ENCODE measurements at places on chromosomes 1 and 21.

DNA sequence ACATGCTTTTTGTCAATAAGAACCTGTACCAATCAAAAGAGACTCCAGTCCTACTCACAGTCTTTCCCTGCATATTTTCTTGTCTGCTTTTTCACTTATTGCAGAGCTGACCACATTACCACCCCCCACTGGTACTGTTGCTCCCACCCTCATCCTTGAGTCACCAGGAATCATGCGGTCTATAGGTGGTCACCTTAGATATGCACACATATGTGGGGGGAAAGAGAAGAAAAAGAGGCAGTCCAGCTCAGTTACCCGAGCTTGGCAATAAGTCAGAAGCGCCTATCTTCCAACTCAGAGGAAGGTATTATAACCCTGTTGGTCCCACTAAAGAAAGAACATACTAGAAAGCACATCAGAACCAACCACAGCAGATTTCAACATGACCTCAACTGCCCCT, 119.2 kb downstream of the SMYD2 start:
- DNase-seq: no peak

DNA sequence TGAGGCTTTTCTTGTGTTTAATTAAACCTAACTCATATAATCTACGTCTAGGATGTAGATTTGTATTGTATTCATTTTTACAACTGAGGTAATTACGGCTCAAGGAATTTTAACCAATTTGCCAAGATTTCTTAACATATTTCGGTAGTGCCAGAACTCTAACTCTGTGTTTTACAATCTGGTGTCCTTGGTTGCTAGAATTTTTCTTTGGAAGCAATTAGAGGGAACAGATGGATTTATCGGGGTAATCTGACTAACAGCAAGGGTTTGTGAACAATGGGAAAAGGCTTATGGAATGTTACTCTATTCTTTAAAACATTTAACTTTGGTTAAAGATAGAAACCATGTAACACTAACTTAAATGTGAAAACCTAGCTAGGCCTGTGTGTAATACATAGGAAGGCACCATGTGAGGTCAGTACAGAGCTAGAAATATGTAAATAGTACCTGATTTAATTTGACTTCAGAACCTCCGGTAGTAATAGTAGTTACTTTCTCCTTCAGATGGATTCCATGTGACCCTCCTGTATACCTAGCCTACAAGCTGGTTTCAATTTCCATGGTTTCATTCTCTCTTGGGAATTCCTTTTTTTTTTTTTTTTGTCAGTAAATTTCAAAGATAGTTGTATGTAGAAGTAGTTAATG, 1.2 kb downstream of the MTF2 start:
- DNase-seq: peak; percentile 13

GRCh38 chr1:179142889-179143299, 61.0 kb downstream of the TOR3A start:
- no peak for DNase-seq

DNA sequence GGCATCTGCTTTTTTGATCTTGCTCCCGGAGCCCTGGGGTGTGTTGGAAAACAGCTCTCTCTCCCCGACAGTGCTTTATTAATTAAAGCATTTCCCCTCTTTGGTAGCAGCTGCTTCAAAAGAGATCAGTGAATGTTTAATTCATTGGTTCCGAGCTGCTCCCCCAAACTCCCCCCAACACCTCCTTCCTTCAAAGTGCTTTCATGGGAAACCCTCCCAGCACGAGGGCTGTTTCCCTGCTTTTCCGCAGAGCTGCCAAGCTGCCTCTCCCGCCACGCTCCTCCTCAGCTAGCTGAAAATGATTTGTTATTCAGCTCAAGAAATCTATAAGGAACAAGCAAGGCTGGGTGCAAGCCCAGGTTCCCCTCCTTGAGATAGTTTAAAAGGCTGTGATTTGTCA, 40.0 kb upstream of the DISP3 start:
- no peak for DNase-seq
